ACHN (cell line): ENCODE measurements at places on chromosomes 7 and 10.

- DNase-seq, result peak; percentile 78
These were observed 1.0 kb upstream of the EPHB6 start for GRCh38 chr7:142853739-142854371.

GRCh38 chr7:129739427-129739826 lies 127.9 kb downstream of the NRF1 start:
- DNase-seq, result no peak

DNA sequence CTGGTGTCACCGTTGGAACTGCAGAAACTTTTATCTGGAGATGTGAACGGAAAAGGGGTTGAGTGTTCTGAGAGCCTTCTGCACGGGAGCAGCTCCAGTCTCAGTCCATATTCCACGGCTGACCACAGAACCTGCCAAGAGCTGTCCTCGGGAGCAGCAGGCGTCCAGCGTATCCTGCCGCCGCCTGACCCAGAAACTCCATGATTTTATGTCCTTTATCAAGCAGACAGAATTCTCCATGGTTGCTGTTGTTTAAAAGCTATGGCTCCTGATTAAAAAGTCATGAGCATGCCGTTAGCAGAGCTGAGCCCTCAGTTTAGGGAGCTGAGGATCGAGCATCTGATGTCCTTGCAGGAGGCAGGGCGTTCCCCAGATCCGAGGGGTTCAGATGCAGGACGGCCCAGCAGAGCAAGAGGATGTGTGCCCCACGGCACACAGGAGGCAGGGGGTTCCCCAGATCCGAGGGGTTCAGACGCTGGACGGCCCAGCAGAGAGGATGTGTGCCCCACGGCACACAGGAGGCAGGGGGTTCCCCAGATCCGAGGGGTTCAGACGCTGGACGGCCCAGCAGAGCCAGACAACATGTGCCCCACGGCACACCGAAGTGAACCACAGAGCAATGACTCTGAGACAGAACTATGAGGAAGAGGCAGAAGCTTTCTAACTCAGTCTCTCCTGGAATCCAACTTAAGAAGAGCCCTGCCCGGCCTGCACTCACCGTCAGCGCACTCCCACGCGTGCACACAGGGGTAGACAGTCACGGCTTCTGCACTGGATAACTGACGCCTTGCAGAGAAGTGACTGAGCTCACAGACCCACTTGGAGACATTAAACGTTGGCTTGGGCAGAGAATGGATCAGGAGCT lies 96.4 kb downstream of the WDR37 start:
- DNase-seq, result no peak

DNA sequence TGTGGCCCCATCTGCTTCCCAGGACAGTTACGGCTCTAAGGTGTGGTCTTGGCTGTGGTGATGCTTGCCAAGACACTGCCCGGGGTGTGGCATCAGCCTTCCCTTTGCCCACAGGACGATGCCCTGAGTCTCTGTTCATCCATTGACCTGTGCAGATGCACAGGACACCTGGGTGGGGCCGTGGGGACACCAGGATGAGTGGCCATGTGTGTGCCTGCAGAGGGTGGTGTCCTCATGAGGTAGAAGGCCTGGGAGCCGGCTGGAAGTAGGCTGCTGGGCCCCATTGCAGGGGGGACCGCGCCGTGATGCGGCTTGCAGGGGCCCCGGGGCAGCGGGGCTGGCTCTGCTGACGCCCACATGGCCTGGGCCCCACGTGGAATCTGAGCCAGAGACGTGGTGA lies 22.4 kb upstream of the PWWP2B start:
- DNase-seq, result no peak

DNA sequence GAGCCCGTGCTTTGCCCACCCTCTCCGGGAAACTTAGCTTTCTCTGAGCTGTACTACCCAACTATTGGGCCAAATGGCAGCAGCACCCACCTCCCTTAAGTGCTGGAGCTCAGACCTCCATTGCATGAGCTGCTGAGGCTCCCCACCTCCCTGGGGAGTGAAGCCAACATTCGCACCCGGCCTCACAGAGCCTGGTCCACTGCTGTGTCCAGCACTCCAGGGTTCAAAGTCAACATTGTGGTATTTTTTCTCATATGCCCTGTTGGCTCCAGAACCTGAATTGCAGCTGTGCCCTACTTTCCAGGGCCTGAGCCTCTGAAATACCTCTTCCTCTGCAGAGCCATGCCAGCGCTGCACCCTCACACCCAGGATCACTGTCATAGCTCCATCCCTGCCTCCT lies 29.7 kb downstream of the ITGA8 start:
- no peak for DNase-seq

DNA sequence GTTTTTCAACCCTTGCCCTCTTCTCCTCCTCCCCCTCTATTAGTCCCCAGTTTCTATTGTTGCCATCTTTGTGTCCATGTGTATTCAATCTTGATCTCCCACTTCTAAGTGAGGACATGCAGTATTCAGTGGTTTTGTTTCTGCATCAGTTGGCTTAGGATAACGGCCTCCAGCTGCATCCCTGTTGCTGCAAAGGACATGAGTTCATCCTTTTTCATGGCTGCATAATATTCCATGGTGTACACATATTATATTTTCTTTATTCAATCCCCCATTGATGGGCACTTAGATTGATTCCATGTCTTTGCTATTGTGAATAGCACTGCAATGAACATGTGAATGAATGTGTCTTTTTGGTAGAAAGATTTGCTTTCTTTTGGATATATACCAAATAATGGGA lies 190.4 kb upstream of the LYZL1 start:
- DNase-seq, result no peak

DNA sequence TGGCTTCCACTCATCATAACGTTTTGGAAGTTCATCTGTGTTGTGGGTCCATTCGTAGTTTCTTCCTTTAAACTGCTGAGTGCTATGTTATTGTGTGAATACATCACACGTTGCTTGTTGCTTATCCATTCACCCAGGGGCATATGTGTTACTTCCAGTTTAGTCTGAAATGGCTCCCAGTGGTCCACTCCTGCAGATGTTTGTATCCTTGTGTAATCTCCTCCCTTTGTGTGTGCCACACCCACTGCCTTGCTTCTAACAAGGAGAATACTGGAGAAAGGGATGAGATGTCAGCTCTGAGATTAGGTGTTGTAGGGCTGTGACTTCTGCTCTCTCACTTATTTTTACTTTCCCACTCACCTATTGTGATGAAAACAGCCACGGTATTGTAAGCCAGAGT lies 239.1 kb upstream of the HABP2 start:
- DNase-seq, result no peak

DNA sequence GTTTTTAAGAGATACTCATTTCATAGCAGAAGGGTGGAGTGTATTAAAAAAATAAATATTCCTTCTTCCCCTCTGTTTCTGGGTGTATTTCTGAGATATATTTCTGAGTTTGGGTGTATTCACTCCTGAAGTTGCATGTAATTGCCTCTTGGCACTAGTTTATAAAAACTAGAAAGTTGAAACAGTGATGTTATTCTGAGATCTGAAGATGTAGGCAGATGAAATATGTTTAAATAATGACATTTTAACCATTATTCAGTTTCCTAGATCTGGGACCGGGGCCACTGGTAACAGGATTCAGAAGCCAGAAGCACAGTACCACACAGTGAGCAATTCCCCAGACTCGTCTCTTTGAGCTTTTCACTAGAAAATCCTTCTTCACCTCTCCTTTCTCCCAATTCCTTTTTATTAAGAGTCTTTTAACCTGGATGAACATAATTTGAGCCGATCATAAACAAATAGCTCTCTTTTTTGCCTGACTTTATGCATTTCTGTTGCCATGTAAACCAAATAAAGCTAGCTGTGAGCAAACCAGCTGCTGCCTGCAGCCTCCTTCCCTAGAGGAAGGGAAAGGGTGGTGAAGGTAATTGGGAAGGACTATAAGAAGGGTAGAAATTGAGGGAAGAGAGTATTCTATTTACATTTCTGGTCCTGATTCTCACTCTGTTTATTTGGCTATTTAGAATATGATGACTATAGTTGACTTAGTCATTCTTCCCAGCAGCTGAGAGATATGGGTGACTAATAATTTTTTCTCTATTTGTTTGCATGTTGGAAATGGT lies 101.8 kb upstream of the STRIP2 start:
- DNase-seq, result no peak

DNA sequence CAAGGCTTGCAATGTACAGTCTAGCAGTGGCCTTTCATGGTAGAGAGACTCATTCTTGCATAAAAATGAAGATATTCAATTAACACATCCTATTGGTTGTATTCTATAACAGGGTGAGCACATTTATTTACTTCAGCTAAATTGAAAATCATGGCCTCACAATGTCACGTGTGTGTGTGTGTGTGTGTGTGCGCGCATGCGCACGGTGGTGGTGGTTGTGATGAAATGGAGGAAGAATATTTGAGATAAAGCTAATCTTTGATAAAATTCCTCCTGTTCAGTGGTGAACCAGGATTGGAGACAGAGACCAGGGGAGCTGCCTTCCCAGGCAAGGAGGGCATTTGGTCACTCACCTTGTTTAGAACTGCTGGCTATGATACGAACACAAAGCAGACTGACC lies 199.8 kb downstream of the DPP6 start:
- no peak for DNase-seq

GRCh38 chr7:76073335-76073990 lies 25.6 kb downstream of the MDH2 start:
- no peak for DNase-seq

DNA sequence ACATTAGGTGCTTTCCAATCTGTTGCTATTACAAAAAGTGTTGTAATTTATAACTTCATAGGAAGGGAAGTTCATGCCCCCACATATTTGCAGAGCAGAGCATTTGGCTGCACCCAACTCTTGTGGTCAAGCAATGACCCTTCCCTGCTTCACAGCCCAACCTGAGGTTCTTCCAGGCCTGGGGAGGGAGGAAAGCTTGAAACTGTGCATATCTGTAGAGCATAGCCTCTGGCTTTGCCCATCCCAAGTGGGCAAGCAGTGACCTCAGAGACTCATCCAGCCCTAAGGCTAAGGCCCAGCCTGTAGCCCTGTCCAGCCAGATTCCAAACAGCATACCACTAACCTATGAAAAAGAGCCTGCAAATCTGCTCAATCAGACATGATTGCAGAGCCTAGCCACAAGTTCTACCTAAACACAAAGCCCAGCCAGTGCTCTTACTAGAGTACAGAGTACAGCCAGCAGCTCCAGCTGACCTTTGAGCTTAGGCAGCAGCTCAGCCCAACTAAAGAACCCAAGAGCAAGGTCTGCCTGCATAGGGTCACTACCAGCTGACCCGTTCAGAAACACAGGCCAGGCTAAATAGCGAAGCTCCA lies 14.4 kb upstream of the GSTK1 start:
- no peak for DNase-seq

DNA sequence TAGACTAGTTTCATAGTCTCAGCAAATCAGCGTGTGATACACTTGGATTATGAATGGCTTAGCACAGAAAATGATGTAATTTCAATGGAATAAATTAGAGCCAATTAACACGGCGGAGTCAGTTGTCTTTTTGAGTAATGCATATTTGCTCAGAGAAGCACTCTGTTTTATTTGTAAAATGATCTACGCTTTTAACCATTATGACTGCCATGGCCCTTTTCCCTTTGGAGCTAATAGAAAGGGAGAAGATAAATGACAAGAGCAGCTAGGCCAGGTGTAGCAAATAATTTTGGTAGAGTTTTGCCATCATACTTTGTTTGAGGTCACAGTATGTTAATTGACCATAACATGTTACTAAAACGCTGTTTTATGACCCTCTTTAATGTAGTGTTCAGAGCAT lies 86.8 kb downstream of the GPR158 start:
- DNase-seq, result no peak

DNA sequence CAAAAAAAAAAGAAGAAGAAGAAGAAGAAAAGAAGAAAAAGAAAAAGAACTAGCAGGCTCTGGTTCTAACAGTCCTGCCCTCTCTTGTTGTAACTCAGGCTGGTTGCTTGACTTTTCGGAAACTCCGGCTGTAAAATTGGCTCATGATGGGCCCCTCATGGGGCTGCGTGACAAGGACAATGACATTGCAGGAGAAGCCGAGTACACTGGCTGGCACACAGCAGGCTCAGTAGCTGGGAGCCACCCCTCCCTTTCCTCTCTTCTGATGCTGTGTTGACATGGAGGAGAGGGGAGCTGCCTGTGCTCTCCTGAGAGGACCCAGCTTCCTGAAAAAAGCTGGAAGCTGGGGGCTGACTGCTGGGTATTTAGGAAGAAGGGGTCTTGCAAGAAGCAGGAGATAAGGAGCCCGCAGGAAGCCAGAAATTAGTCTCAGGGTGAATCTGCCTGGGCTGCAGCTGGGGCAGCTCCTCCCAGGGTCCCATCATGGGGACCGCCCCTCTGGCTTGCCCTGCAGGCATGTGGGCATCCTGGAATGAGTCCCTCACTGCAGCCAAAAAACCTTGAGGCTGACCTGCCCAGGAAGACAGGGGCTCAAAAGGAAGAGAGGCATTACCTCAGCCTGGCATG lies 14.6 kb upstream of the GPR26 start:
- no peak for DNase-seq

- DNase-seq, result no peak
These were observed 18.4 kb downstream of the ST8SIA6 start for GRCh38 chr10:17435953-17436352.

DNA sequence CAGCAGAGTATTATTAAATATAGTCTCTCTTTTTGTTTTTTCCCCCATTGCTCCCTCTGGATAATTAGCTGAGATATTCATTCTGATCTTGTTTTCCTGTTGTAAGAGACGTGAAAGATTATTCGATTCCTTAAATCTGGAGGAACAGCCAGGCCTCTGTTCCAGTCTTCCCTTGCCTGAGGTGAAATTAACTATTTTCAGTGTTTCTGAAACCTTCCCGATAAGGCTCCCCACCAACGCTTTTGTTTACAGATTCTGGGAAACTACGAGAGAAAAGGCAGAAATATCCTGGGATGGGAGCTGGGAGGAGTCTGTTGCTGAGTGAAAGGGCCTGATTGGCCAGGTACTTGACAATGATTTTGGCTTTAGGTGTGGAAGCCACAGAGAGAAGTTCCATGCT lies 63.6 kb upstream of the AGR3 start:
- DNase-seq, result no peak

DNA sequence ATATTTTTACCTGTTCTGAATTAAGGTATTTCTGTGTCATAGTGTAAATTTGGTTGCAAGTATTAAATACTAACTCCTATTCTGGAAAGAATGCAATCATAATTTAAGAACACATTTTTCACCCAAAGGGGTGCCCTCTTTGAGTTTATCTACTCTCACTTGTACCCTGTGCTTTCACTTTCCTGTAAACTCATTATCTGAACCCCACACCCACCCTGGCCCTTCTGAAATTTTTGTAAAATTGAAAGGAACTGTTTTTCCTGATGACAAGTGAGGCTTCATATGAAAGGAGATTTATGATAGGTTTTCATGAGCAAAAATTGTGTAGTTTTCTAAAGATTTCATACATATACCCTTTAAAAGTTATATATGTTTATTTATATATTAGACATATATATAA lies 134.5 kb downstream of the WNT2 start:
- DNase-seq, result no peak

DNA sequence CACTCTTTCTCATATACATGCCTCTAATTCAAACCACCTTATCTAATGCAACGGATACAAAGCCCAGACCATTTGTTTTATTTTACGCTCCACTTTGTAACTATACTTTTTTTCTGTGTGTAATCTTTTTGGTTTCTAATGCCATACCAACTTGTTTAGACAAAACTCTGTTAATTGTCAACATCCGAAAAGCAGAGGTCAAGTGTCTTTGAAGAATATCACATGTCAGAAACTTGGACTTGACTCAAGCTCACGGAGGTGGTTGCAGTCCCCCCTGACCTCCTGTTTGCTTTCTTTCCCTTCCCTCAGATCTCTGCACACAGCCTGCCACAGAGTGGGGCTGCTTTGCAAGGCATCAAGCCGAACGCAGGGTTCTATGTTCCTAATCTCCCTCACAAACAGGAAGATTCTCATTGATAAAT lies 698.9 kb downstream of the PARD3 start:
- DNase-seq, result no peak
